ENCODE measurements at places on chromosomes 1 and 21.

- DNase-seq = no peak
These were observed 19.2 kb downstream of the TUT4 start for GRCh38 chr1:52533713-52534112.

DNA sequence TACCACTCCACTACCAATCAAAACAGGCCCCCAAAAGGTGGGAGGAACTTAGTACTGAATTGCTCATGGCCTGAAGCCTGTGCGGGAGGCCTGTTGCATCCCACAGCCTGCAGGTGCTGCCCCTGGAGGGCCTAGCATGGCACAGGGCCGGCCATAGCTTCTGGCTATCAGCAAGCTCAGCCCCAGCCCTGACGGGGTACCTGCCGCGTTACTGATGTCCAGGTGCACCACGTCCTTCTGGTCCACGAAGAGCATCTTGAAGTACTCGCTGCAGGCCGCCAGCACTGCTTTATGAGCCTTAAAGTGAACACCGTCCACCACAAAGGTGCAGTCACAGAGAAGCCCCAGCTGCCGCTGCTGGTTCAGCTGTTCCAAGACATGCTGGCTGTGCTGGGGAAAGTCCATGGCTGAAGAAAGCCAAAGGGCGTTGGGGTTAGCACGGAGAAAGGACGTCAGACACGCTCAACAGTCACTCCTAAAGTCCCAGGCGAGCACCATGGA lies 27.8 kb downstream of the ZBTB17 start:
- no peak for DNase-seq

- DNase-seq = no peak
These were observed 433.1 kb downstream of the CAMTA1 start for GRCh38 chr1:7218210-7218832.

DNA sequence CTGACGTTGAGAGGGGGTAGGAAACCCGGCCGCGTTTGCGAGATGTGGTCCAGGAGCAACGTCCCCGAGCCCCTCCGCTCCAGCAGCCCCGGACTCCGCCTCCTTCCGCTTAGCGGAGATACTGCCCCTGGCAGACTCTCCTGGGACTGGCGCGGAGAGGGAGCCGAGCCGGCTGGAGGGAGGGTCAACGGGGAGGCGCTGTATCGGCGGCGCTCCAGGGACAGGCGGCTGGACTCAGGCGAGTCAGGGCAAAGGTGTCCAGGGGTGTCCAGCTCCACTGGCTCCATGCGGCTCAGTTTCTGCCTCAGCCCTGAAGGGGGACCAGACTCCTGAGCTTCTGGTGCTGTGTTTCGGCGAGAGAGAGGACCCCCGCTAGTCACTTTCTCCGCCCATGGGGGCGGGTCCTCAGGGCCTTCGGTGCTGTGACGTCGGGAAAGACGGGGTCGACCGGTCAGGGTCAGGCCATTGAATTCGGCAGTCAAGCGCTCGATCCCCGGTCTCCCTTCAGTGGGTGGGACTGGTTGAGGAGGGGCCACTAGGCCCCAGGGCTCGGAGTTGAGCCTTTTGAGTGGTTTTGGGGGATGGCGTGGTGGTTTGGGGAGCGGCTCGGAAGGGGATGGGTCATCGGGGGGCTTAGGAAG lies 2.8 kb upstream of the LIX1L start:
- no peak for DNase-seq

GRCh38 chr1:65434255-65434654 lies 13.8 kb downstream of the LEPR start:
- no peak for DNase-seq

GRCh38 chr21:34598931-34599400 lies 15.9 kb downstream of the RCAN1 start:
- DNase-seq = no peak

DNA sequence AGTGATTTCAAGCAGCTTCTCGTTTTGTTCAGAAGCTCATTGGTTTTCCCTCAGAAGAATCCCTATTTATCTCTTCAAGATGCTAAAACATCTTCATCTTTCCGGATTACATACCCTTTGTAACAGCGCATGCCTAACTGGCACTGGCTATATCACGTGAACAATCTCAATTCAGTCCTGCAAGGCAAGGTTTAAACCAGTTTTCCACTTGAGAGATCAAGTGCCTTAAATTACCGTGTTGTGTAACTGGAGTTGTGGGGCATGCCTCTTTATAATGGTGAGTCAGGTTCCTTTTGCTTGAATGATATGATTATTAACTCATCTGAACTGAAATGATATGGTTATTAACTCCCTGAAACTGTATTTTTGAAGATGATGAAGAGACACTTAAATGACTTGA lies 11.0 kb upstream of the ZFP69B start:
- no peak for DNase-seq

GRCh38 chr21:25496825-25497482 lies 110.3 kb downstream of the MRPL39 start:
- DNase-seq = no peak

All from stimulated activated naive B cell treated with anti-CD40 and anti-IgM and Interleukin-4, amounts not matched to agents 10 μg/mL and 1 μg/mL and 100 μg/mL, for 72 hours (primary cell).